Suprapubic skin (tissue), 4 donors: ENCODE measurements at places on chromosomes 1 and 21. TPM values are rescaled to one million over a fixed set of nuclear protein-coding genes. Genes with fewer than 3 reads are reported as not detected.

The NUDT4B gene
- 21.6 TPM for total RNA-seq

The ADAMTSL4 gene
- total RNA-seq = 21.6 TPM

DNA sequence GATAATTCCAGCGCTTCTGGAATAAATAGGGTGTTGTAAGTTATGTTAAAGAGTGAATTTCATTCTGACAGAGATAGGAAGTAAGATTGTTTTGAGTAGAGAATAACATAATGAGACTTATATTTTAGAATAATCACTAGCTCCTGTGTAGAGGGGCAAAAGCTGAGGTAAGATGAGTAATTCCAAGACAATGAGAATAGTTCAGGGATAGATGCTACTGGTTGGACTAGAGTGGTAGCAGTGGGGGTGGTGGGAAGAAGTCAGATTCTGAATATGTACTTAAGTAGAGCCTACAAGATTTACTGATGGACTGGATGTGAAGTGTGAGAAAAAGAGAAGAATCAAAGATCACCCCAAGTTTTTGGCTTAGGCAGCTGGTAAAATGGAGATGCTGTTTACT, 23.3 kb upstream of the MOV10 start:
- H3K27me3 ChIP-seq = no peaks in the 10 kb centered on the region
- H3K4me1 ChIP-seq = no peaks in the 10 kb centered on the region
- H3K27ac ChIP-seq = no peak overlapping the region
- no peak overlapping the region for H3K4me3 ChIP-seq
- no peak for DNase-seq

GRCh38 chr1:18285538-18285924, 177.9 kb downstream of the IGSF21 start:
- H3K4me1 ChIP-seq = no peaks in the 10 kb centered on the region
- no peak for DNase-seq
- H3K27ac ChIP-seq = no peak overlapping the region
- no peaks in the 10 kb centered on the region for H3K36me3 ChIP-seq
- peaks cover 73% of the 10 kb centered on the region for H3K27me3 ChIP-seq
- H3K4me3 ChIP-seq = no peak overlapping the region
